Activated naive CD4-positive, alpha-beta T cell treated with anti-CD3 and anti-CD28 coated beads, Interleukin-2, amount 50 U/mL, for 72 hours (primary cell): ENCODE measurements at places on chromosomes 3 and 15. TPM values are rescaled to one million over a fixed set of nuclear protein-coding genes. Genes with fewer than 3 reads are reported as not detected.

COL8A1 gene
- 0.07 TPM for total RNA-seq

DNA sequence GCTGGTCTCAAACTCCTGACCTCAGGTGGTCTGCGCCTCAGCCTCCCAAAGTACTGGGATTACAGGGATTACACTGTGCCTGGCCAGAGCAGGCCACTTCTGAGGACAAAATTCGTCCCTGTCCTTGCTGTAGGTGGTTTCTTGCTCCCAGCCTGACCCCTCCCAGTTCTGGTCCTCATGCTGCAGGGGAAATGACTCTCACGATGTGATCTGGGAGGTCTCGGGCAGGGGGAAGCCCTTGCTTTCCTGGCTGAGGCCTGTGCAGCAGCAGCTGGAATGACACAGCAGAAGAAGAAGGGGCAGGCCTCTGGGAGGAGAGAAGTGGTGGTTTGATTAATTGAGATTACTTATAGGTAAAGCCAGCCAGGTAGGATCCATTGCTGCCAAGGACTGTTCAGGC is 39.3 kb downstream of the MEGF11 start:
- no peak for DNase-seq

FGF7 gene
- total RNA-seq: not detected

- DNase-seq: no peak
Measured at GRCh38 chr3:128439226-128439625, 27.5 kb downstream of the DNAJB8 start.

NAA80 gene
- total RNA-seq: 26.0 TPM

GRCh38 chr3:16048435-16049318 is 125.8 kb upstream of the GALNT15 start:
- no peak for DNase-seq

PATL2 gene
- 12.4 TPM for total RNA-seq

- DNase-seq: no peak
Measured at GRCh38 chr15:45855907-45856579, 221.2 kb downstream of the SQOR start.

DNA sequence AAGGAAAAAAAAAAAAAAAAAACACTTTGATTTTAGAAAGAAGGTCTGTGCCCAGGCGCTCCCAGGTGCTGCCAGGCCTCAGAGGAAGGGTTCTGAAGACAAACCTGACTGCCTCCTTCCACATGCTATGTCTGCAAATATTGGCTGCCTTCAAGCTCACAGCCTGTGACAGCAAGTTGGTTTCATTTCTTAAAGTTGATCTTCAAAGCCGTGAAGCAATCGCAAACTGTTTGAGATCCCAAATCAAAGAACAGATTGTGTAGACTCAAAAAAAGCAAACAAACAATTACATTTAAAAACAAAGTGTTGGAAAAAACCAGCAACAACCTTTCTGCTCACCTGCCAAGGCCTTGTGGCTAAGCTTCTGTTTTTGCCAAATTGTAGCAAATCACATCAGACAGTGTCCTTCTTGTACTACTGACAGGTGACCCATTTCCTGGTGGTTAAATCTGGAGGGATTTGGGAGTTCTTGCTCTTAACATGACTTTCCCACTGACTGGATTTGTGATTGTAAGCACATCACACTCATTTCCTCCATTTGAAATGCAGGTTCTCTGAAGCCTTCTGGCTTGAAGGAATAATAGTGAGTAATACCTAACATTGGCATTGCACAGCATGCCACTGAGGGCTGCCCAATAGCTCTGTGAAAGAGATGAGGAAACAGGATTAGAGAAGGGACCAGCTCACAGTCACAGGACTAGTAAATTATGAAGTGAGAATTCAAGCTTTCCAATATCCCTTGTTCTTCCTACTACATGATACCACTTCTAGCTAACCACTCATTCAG is 502.4 kb downstream of the LPP start:
- no peak for DNase-seq

SLC12A6 gene
- 45.1 TPM for total RNA-seq

- no peak for DNase-seq
Measured at GRCh38 chr3:113183748-113184661, 27.4 kb upstream of the BOC start.

- no peak for DNase-seq
Measured at GRCh38 chr3:163776743-163777142, 1301.6 kb downstream of the SI start.

GRCh38 chr3:178569826-178570225 is 33.6 kb downstream of the KCNMB2 start:
- DNase-seq: no peak

RASL12 gene
- not detected for total RNA-seq

DNA sequence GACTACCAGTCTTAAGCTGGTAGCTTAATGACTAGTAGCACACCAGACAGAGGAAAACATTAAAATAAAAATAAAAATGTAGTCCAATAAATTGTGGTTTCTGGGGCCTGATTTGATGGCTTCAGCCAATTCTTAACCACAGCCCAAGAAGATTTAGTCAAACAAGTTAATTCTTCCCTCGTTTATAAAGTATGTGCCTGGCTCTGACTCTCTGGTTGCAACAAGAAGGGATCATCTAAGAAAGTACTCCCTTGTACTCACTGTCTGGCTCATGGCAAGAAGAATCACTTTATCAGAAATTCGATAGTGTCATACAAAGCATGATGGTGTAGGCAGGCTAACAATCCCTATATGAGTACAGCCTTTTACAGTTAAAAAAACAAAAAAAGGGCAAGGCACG is 141.9 kb downstream of the P3H2 start:
- DNase-seq: no peak

- DNase-seq: no peak
Measured at GRCh38 chr3:195083659-195084058, 187.3 kb downstream of the XXYLT1 start.

- no peak for DNase-seq
Measured at GRCh38 chr3:15099364-15100098, 583 bp upstream of the RBSN start.

SH2D7 gene
- total RNA-seq: not detected

THPO gene
- not detected for total RNA-seq

GRCh38 chr3:10852066-10852808 is 36.2 kb downstream of the SLC6A11 start:
- DNase-seq: no peak

GRCh38 chr3:186401556-186401955 is 39.5 kb upstream of the DGKG start:
- DNase-seq: no peak

MYEF2 gene
- 33.0 TPM for total RNA-seq

- DNase-seq: no peak
Measured at GRCh38 chr3:100297784-100298183, 36.8 kb upstream of the NIT2 start.

CORO2B gene
- total RNA-seq: not detected

DNA sequence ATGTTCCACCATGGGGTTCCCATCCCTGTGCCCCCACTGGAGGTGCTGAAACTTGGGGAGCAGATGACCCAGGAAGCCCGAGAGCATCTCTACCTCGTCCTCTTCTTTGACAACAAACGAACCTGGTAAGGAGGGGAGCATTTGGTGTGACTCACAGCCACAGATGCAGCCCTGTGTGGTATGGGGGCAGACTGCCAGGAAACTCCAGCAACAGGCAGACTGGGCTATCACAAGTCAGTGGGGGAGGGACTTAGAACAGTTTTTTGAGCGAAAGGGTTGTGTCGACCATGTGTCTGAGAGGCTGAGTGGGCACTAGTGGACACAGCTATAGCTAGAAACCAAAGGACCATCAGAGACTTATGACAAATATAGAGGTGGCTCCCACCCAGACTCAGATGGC is 3.4 kb upstream of the OGG1 start:
- no peak for DNase-seq

SHC4 gene
- 0.34 TPM for total RNA-seq

GRCh38 chr3:105594219-105594618 is 227.5 kb downstream of the ALCAM start:
- no peak for DNase-seq

ZKSCAN7 gene
- 2.4 TPM for total RNA-seq

ALDH1A3 gene
- not detected for total RNA-seq

DNA sequence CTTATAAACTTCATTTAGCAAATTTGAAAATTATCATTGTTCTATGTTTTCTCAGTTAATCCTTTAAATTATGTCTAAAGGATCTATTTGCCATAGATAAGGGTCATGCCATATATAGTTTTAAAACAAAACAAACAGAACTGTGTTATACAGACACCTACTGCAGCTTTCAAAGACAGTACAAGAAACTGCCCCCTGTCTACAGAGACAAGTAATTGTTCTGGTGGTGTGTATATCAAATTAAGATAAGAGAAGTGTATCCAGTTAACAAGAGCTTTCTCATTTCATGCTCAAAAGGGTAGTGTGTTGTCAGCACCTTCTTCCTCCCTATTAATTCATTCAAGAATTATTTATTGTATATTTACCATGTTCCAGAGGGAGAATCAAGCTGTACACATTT is 201.2 kb downstream of the FMN1 start:
- DNase-seq: no peak

CFAP20DC gene
- total RNA-seq: 2.7 TPM

DNA sequence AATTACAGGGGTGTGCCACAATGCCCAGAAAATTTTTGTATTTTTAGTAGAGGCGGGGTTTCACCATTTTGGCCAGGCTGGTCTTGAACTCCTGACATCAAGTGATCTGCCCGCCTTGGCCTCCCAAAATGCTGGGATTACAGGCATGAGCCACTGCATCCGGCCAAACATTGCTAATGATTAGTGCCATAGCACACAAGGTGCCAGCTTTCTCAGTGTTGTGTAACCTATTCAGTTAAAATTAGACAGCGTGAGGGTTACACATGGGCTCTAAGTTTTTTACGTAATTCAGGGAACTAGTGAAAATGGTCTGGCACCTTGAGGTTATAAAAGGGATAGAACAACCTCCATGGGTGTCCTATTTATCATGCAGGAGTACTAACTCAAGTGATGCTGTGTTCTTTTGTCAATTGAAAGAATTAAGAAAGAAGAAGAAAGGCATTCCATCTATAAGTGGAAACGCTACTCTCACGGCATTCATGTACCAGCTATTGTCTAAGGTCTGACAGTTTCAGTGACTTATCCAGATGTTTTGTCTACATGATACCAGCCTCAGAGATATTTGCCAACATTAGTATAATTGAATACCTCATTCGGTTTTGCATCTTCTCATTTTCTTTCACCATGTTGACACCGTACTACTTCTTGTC is 84.7 kb downstream of the EOMES start:
- DNase-seq: no peak

- no peak for DNase-seq
Measured at GRCh38 chr3:69353503-69353902, 32.4 kb downstream of the FRMD4B start.

GRCh38 chr3:17431004-17431403 is 311.4 kb downstream of the TBC1D5 start:
- no peak for DNase-seq

GUCA1C gene
- not detected for total RNA-seq

- no peak for DNase-seq
Measured at GRCh38 chr3:249587-250262, 53.2 kb downstream of the CHL1 start.
